NCI-H1930 (cell line): ENCODE measurements at places on chromosomes 13 and 19.

DNA sequence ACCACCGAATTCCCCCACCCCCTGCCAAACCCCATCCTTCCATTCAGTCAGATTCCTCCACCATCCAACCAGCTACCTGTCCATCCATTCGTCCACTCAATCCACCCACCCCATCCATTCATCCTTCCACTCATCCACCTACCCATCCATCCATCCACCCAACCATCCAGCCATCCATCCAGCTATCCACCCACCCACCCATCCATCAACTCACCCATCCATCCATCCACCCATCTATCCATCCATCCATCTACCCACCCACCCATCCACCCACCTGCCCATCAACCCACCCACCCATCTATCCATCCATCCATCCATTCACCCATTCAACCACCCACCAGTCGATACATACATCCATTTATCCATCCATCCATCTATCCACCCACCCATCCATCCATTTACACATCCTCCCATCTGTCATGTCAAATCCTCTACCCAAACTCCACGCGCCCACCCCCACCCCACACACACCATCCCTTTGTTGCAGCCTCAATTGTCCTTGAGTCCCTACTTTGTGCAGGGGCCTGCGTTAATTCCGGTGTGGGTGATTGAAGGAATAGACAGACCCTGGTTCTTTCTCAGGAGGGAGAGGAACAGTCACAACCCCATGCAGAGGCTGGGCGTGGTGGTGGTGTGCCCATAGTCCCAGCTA is 5.3 kb upstream of the SLC5A5 start:
- no peak for DNase-seq

DNA sequence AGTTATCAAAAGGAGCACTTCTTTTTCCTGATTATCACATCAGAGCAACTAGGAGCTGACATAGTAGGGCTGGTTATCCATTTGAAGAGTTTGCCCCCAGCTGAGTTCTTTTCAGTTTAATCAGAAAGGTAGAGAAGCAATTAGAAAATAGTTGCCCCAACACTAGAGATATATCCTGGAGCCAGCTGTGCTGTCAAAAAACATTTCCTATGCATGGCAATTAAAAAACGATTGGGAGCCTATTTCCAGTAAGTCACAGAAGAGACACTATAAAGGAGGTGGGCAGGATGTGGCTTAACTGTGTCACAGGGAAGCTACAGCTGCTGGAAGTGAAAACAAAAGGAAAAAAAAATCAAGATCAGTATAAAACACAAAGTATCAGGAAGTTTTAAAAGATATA is 155.7 kb upstream of the SLITRK1 start:
- DNase-seq: no peak

DNA sequence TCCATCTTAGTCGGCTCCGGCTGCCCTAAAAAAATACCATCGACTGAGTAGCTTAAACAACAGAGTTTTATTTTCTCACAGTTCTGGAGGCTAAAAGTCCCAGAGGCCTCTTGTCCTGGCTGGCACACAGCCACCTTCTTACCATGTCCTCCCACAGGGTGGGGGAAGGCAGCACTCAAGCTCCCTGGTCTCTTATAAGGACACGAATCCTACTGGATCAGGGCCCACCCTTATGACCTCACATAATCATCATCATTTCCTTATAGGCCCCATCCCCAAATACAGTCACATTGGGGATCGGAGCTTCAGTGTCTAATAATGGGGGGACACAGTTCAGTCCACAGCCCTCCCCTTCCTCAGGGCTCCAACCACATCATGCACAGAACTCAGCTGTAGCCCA is 2.6 kb upstream of the TUBA3C start:
- no peak for DNase-seq

- DNase-seq: no peak
Observed at GRCh38 chr13:107441279-107441678, 774.1 kb downstream of the LIG4 start.

DNA sequence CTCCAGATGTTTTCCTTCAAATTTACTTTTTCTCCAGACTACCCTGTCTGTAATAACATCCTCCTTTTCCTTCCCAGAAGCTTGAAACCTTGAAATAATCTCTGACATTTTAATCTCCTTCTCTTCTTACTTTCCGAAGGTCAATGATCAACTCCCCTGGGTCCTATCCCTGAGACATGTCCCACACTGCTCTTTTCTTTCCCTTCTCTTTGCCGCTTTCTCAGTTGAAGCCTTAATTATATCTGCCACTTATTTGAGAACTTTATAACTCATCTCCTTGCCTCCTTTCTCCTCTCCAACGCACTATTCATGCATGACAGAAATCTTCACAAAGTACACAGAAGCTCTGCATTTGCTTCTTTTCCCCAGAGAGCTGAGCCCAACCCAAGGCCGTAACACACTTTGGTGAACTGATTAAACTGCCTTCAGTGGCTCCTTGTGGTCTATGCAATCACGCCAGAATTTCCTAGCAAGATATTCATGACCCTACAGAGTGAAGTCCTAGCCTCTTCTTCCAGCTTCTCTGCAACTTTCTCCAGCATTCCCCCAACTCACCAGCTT is 9.2 kb upstream of the WASF3 start:
- no peak for DNase-seq

- DNase-seq: no peak
Observed at GRCh38 chr19:12984683-12985048, 10.6 kb upstream of the NFIX start.

- DNase-seq: no peak
Observed at GRCh38 chr13:41458761-41459431, 1.5 kb downstream of the RGCC start.

GRCh38 chr19:52520013-52520412 is 7.5 kb upstream of the ZNF808 start:
- no peak for DNase-seq

GRCh38 chr19:49020931-49021895 is 2.9 kb downstream of the CGB3 start:
- no peak for DNase-seq

GRCh38 chr13:98960606-98961502 is 17.0 kb downstream of the DOCK9 start:
- no peak for DNase-seq

- no peak for DNase-seq
Observed at GRCh38 chr19:6150289-6150688, 14.8 kb downstream of the ACSBG2 start.
